Effector memory CD8-positive, alpha-beta T cell (primary cell): ENCODE measurements at places on chromosomes 12 and 14.

DNA sequence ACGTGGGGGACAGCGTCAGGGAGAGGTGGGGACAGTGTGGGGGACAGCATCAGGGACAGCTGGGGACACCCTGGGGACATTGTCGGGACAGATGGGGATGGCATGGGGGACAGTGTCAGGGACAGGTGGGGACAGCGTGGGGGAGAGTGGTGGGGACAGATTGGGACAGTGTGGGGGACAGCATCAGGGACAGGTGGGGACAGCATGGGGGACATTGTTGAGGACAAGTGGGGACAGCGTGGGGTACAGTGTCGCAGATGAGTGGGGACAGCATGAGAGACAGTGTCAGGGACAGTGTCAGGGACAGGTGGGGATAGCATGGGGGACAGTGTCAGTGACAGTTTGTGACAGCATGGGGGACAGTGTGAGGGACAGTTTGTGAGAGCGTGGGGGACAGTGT, 240.9 kb downstream of the TMEM121 start:
- no peak for DNase-seq

GRCh38 chr12:109596418-109597244, 23.0 kb downstream of the MVK start:
- DNase-seq: no peak

- DNase-seq: no peak
Observed at GRCh38 chr14:102971314-102971713, 48.9 kb downstream of the AMN start.

DNA sequence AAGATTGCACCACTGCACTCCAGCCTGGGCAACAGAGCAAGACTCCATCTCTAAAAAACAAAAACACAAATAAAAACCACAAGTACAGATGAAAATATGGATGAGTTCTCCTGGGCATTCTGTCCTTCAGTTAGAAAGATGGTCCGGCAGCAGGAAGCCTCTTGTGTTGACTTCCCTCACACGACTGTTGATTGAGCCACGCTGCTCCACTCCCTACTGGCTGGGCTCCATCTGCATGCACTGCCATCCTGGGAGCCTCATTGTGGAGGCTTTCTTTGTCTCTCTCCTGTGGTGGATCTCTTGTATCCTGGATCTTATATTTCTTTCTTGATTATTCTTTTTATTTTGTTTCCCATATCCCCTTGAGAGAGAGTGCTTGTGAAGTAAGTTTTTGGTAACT, 30.8 kb upstream of the TBC1D30 start:
- DNase-seq: no peak

- no peak for DNase-seq
Observed at GRCh38 chr14:74861734-74862090, 14.2 kb downstream of the PROX2 start.

DNA sequence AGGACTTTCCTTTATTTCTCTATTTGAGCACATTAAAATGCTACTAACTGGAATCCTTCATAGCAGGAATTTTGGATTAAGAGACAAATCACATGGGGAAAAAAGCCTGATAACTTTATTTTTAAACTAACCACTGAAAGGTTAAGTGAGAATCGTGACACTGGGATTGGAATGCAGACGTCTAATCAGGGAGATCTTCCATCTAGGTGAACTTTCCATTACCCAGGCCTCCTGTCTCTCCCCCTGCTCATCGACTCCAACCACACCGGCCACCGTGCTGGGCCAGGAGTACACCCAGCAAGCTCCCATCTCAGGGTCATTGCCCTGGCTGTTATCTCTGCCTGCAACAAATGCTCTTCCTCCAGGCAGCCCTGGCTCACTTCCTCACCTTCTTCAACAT, 19.0 kb downstream of the PTGER2 start:
- no peak for DNase-seq

DNA sequence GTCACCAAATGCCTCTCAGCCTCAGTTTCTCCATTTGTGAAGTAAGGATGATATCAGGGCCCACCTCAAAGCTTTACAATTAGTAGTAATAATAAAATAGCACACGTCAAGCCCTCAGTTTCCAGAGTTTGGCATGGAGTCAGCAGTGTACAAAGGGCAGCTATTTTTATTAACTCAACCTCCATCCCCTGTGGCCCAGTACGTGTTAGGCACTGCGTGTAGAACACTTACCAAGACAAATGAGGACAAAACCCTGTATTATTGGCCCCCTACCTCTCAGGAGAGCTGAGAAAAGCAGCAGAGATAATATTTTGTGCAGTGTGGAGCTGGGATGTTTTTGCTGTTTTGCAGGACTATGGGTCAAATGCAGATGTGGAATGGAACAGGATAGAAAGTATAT, 280.8 kb downstream of the C12orf75 start:
- no peak for DNase-seq

DNA sequence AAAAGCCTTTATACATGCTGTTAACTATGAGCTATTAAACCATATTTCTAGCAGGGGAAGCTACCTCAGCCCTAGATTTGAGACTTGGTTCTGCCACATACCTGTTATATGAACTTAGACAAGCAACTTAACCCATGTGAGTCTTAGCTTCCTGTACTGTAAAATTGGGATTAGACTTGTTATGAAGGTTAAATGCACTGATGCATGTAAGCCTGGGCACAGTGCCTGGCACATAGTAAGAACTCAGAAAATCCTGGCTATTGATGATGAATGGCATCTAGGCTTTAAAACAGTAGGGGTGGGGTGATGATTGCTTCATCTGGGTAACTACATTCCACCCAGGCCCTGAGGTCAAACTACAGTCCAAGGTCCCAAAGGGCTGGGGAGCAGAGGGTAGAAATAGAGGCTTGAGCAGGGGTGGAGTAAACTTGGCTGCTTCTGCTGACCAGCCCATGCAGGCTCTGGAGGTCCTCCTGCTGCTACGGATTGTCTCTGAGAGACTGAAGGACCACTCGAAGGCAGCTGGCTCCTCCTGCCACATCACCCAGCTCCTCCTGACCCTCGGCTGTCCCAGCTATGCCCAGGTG, 11.3 kb downstream of the ESPL1 start:
- no peak for DNase-seq

DNA sequence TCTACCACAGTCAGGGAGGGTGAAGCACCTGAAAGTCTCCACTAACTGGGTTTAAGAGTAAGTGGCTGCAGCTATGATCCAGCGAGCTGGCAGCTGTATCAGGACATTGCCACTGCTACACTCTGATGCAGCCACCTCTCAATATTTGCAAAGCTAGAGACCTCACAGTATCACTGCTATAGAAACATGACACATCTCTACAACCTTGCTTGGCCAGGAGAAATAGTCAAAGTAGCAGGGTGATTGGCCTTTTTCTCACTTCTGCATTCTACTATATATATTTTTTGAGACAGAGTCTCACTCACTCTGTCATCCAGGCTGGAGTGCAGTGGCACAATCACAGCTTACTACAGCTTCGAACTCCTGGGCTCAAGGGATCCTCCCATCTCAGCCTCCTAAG, 9.3 kb upstream of the FMNL3 start:
- DNase-seq: no peak

- DNase-seq: no peak
Observed at GRCh38 chr14:77265187-77265515, 5.9 kb downstream of the NGB start.

DNA sequence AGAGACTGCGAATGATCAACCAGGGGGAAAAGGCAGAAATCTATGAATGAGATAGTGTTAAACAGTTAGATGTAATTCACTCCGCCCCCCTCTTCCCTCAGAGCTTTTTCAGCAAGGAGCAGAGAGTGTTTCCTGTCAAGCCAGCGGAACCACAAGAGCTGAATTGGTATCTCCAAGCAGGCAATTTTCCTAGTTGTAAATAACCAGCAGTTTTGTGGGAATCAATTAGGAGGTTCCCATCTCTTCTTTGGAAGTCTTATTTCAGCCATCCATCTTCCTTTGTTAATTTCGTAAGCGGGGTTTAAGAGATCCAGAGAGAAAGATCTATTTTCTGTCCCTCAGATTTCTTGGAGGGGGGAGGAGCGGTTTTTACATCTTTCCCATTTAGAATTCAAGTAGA, 178.0 kb downstream of the FOXN3 start:
- DNase-seq: no peak

DNA sequence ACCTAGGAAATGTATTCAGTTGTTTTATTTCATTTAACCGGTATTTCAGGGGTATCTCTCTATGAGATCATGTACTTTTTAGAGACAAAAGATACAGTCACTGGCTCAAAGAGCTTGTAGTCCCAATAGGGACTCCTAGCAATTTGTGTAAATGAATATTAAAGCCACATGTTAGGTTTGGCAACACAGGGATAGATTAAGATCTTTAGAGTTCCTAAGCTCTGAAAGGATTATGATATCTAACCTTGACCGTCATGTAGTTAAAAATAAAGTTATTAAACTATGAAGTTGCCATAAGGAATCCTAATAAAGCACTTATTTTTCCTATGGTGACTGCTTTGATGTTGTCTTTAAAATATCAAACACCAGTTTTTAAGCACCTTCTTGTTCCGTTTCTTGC, 100.4 kb upstream of the FGD4 start:
- no peak for DNase-seq

DNA sequence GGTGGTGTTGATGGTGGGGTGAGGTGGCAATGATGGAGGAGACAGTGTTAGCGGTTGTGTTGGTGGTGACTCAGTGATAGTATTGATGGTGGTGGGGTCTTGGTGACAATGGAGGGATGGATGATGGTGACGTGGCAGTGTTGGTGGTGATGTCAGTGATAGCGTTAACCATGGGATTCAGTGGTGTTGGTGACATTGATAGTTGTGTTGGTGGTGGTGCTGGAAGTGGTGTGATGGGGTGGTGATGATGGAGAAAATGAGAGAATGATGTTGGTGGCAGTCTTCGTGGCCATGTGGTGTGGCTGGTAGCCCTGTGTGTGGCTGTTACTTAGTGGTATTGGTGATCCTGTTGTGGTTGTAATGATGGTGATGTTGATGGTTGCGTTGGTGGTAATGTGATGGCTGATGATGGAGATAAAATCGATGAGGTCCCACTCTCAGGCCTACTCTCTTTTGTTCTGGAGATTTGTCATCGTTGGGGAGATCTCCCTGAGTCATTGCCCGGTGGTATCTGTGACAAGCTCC, 2.6 kb downstream of the DTX1 start:
- DNase-seq: no peak

DNA sequence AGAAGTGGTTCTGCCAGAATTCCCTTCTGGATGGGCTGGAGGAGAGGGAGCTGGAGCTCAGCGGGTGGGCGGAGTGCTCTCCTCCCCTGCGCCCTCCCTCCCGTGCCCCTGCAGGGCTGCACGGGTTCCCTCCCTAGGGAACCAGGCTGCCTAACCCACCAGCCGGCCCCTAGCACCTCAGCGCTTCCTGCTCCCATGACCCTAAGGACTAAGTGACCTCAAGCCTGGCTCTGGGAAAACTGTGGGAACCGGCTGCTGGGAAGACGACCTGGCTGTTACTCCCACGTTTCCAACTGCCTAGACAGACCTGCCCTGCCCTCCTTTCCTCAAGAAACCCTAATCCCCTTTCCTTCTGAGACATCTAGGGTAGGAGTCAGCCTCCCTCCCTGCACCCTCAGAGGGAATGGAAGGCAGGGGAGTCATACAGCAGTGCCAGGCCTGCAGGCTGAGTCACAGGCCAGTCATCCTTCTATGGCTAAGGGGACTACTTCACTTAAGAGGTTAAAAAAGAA, 31.5 kb downstream of the SLC6A12 start:
- no peak for DNase-seq

DNA sequence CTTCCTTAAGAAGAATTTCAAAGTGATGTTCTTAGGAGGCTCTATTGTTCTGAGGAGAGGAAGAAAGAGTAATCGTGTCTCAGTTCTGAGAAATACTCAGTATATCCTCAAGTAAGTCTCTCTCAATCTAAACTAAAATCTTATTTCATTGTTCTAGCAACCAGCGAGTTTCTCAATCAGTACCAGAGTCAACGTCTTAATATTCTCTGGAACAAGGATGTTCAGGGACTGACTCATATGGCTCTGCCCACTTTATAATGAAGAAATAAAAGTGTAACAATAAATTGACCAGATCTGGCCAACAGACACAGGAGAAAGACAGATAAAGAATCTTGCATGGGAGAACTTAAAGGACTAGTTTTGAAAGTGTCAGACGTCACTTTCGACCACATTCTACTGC, 469.8 kb upstream of the FLRT2 start:
- no peak for DNase-seq

DNA sequence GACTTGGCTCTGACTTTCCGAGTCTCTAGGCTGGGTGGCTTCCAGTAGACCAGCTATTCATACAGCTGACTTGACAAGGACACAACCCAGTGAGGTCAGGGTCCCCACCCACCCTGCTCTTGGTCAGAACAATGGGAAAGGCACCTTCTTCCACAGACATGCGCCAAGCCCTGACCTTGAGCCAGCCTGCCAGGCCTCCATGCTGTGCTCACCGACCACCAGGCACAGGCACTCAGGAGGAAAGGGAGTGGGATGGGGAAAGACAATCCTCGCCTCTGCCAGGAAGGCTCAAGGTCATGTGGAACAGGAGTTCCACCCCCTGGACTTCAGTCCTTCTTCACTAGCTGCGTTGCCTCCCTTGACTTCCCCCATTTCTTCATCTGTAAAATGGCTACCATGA, 31.4 kb downstream of the GALNT16 start:
- no peak for DNase-seq

- no peak for DNase-seq
Observed at GRCh38 chr12:32201976-32202375, 95.3 kb downstream of the BICD1 start.

DNA sequence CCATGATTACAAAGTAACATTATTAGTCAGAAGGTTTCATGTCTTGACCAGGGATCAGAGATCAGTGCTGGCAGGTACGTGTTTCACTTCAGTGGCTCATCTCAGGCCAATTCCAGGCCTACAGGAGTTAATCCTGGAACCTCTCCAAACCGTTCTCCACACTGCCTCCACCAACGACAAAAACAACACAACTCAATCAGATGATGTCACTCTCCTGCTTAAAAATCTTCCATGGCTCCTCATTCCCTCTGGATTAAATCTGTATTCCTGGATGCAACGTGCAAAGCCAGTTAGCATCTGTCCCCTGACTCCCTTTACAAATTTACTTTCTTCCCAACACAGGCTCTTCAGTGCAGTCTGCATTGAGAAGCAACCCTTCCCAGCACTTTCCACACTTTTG, 34.3 kb upstream of the TXNRD1 start:
- no peak for DNase-seq

GRCh38 chr14:91896419-91896818, 29.1 kb upstream of the TC2N start:
- no peak for DNase-seq

- no peak for DNase-seq
Observed at GRCh38 chr12:109531411-109531810, 41.9 kb downstream of the MMAB start.
